ENCODE measurements at places on chromosomes 5 and 9.

- DNase-seq, result no peak
These were observed 6.5 kb downstream of the SH3PXD2B start for GRCh38 chr5:172447646-172448365.

DNA sequence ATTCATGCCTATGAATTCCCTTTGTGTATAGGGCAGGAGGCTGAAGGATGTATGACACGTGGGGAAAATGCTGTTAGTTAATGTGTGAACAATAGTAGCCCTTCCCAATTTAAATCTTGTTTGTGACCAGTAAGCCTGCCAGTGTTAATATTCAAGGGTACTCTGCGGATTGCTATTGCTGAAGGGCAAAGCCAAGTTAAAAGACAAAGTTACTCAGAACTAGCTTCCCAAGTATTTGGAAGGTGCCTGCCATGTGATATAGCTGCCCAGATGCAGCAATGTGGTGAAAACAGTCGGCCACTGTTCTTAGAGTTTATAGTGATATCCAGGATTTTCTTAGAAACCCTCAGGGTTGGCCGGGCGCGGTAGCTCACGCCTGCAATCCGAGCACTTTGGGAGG lies 34.6 kb downstream of the MARVELD2 start:
- DNase-seq, result no peak

DNA sequence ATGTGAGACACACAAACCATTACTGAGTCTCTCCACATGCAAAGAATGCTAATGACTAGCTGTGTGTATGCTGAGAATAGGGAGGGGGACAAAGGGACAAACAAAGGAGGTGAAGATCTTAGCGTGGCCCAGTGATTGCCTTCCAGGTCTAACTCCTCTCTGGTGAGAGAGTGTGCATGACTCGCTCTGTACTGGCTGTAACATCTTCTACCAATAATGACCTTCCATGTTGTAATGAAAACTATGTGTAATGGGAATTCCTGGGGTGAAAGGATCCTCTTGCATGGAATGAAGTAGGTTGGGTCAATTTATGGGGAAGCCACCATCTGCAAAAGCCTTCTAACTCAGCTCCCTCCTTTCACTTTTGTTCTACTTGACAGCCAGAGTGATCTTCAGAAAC lies 24.4 kb upstream of the GPR151 start:
- no peak for DNase-seq

- no peak for DNase-seq
These were observed 26.8 kb upstream of the IER5L start for GRCh38 chr9:129204840-129205239.

DNA sequence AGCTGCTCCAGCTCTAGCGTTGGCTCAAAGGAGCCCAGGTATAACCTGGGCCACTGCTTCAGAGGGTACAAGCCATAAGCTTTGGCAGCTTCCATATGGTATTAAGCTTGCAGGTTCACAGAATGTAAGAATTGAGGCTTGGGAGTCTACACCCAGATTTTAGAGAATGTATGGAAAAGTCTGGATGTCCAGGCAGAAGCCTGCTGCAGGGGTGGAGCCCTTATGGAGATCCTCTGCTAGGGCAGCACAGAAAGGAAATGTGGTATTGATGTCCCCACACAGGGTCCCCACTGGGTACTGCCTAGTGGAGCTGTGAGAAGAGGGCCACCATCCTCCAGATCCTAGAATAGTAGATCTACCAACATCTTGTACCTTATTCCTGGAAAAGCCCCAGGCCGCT lies 626.9 kb downstream of the MAT2B start:
- DNase-seq, result no peak

DNA sequence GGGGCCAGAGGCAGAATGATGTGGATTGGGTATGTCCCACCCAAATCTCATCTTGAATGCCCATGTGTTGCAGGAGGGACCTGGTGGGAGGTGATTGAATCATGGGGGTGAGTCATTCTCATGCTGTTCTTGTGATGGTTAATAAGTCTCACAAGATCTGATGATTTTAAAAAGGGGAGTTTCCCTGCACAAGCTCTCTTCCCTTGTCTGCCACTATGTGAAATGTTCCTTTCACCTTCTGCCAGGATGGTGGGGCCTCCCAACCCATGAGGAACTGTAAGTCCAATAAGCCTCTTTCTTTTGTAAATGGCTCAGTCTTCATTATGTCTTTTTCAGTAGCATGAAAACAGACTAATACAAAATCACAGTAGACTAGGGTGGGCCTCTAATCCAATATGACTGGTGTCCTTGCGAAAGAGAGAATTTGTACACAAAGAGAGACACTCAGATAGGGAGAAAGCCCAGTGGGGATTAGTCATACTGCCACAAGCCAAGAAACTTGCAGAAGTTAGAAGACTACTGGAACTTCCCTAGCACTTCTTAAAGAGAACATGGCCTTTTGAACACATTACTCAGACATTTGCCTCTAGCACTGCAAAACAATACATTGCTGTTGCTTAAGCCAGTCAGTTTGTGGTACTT lies 68.4 kb downstream of the ANXA1 start:
- peak; percentile 4 for DNase-seq

- no peak for DNase-seq
These were observed 56.0 kb downstream of the GABBR2 start for GRCh38 chr9:98652741-98653140.

GRCh38 chr5:174327317-174327864 lies 281.9 kb downstream of the NSG2 start:
- peak; percentile 3 for DNase-seq

DNA sequence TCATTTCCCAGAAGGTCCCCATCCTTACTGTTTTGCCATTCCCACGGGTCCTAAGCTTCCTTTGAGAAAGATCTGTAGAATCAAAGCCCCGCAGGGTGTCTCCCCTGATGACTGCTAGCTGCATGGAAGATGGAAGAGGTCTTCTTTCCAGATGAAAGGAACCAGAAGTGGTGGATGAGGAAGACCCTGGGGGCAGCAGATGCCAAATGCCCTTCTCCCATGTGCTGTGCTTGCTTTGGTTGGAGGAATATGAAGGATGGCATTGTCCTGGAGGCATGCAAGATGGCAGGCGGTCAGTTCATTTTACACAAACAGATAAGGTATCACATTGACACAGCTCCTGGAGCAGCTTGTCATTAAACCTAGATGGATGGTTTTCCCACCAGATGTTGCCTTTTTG lies 25.8 kb upstream of the CER1 start:
- DNase-seq, result no peak

GRCh38 chr9:121354141-121354540 lies 15.9 kb downstream of the STOM start:
- no peak for DNase-seq

- no peak for DNase-seq
These were observed 40.2 kb upstream of the PHF2 start for GRCh38 chr9:93536167-93536566.

- no peak for DNase-seq
These were observed 298.6 kb upstream of the WWC1 start for GRCh38 chr5:167992868-167993267.
